Kidney glomerular epithelial cell (primary cell): ENCODE measurements at places on chromosomes 16 and 17.
A peak's percentile ranks its signal among the peaks of the same experiment; 100 is the strongest.

GRCh38 chr16:10839279-10839666 lies 20.7 kb upstream of the TVP23A start:
- no peak for DNase-seq

DNA sequence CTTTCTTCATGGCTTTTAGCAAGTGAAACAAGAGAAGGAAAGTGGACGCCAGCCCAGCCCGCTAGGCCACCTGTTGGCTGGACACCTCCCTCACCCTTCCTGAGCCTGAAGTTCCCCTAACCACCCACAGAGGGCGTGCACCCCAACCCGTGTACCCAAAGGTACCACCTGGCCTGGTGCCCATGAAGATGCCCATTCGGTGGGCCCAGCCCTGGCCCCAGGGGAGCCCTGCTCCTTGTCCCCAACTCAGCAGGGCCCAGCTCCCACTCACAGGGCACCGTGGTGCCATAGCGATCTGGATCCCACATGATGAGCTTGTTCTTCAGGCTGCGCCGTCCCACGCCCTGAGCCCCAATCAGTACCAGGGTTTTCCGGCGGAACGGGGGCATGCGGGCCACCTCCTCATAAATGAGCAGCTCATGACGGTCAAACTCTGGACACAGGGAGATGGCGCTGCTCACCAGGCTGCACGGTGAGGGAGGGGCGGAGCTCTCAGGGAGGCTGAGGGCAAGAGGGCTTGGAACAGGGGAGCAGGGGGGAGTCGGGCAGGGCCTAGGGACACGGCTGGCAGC lies 26.8 kb downstream of the MPP2 start:
- no peak for DNase-seq

DNA sequence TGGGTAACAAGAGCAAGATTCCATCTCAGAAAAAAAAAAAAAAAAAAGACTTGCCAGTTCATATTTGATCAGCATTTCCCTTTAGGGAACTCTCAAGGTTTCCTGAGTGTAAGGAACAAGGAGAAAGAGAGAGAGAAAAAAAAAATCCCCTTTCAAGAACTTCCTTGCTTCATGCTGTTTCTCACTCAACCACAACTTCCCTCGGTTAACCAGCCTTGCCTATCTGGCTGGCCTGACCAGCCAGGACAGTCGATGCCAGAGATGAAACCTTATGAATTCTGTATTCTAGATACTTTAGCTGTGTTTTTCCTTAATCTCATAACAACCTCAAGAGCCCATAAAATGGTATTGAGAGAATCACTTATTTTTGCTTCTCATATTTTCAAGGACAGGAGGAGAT lies 2.6 kb upstream of the N4BP1 start:
- no peak for DNase-seq

GRCh38 chr16:68732042-68732680 lies 4.9 kb upstream of the CDH1 start:
- peak; percentile 42 for DNase-seq

DNA sequence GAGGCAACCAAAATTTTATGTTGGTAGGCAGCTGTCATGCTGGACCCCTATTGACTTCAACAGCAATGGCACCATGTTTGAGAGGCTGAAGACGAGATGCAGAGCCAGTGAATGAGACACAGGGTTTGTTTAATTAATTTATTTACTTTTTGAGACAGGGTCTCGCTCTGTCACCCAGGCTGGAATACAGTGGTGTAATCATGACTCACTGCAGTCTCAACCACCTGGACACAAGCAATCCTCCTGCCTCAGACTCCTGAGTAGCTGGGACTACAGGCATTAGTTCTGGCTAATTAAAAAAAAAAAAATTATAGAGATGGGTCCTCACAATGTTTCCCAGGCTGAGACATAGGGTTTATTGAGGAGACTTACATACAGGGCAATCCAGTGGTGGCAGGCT lies 36.2 kb upstream of the PPM1D start:
- peak; percentile 13 for DNase-seq

GRCh38 chr16:67862623-67863583 lies 9.9 kb upstream of the EDC4 start:
- DNase-seq: no peak

GRCh38 chr16:87729266-87729954 lies 36.4 kb downstream of the KLHDC4 start:
- DNase-seq: no peak

- DNase-seq: peak; percentile 21
These were observed 17.8 kb downstream of the CDH16 start for GRCh38 chr16:66900721-66901441.

GRCh38 chr16:72985148-72985941 lies 62.6 kb downstream of the ZFHX3 start:
- DNase-seq: no peak

- DNase-seq: no peak
These were observed 388.5 kb downstream of the CNTNAP4 start for GRCh38 chr16:76665571-76666275.
